ENCODE measurements at places on chromosomes 6 and 20. TPM values are rescaled to one million over a fixed set of nuclear protein-coding genes. Genes with fewer than 3 reads are reported as not detected.
A peak's percentile ranks its signal among the peaks of the same experiment; 100 is the strongest.

SHLD1 gene
- 2.6 TPM for total RNA-seq

SLCO4A1 gene
- not detected for total RNA-seq

- no peak for DNase-seq
Observed at GRCh38 chr20:16054985-16055384, 518.3 kb downstream of the KIF16B start.

GRCh38 chr20:9032758-9033157, 36.1 kb upstream of the PLCB4 start:
- DNase-seq, result peak; percentile 64

- no peak for DNase-seq
Observed at GRCh38 chr6:71035871-71036270, 79.0 kb upstream of the B3GAT2 start.

- peak; percentile 71 for DNase-seq
Observed at GRCh38 chr20:4956200-4956810, 45.0 kb downstream of the SLC23A2 start.

GNRH2 gene
- not detected for total RNA-seq

- peak; percentile 60 for DNase-seq
Observed at GRCh38 chr6:164749221-164750064, 560.0 kb downstream of the C6orf118 start.

GRCh38 chr6:143158113-143158581, 97.5 kb downstream of the AIG1 start:
- DNase-seq, result peak; percentile 50

Measured in GM23248 (cell line).